ENCODE measurements at places on chromosomes 3 and 15.

DNA sequence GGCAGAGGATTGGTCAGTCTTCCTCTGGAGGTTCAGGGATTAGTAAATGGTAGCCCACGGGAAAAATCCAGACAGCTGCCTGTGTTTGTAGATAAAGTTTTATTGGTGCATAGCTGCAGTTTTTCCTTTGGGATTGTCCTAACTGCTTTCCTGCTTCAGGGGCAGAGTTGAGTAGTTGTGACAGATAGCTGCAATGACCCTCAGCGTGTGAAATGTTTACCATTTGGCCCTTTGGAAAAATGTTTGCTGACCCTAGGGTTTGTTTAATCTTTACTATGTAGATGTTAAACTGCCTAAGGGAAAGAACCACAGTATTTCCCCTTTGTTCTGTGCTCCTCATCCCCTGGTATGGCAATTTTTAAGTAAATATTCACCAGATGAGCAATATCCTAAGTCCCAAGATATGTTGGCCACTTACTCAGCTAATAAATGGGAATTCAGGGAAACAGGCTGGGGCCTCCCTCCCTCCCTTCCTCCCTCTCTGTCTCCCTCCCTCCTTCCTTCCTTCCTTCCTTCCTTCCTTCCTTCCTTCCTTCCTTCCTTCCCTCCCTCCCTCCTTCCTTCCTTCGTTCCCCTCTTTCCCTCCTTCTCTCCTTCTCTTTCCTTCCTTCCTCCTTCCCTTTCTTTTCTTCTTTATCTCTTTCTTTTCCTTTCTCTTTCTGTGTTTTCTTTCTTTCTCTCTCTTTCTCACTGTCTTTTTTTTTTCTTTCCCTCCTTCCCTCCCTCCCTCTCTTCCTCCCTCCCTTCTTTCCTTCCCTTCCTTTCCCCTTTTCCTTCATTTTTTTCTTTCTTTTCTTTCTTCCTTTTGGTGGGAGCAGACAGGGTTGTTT is 234.6 kb upstream of the BHLHE40 start:
- no peak for DNase-seq

DNA sequence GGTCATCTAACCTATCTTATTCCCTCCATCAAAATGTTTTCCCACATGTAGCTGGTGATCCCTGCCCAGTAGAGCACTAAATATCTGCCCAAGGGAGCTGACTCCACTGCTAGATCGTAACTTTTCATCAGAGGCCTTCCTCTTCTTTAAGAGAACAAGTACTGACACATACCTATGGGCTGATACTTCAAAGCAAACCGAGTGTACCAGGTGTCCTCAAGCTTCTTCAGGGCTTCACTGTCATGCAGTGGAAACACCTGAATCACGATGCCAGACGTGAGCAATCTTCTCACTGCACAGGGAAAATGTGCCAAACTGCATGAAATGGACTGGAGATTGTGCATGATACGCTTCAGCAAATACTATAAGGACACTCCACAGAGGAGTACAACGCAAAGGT is 41.6 kb downstream of the ANO10 start:
- DNase-seq = no peak

- no peak for DNase-seq
Observed at GRCh38 chr3:11385891-11386290, 113.7 kb downstream of the ATG7 start.

DNA sequence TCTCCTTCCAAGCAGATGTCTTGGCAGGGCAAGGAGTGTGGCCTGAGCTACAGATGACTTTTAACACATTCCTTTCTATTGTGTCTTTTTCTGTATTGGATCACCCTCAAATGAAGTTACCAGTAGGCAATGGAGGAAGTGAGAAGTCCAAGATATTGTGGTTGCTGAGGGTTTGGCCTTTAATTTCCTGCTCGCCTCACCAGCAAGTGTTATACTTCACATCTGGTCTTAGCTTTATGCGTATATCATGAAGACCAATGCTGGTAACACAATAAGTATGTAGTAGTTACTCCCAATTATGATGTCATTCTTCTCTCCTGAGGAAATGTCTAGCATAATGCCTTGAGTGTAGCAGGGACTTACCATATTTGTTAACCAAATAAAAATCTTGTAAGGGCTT is 179.9 kb downstream of the ZIC1 start:
- no peak for DNase-seq

- DNase-seq = no peak
Observed at GRCh38 chr3:53833700-53834099, 12.5 kb downstream of the CHDH start.

- no peak for DNase-seq
Observed at GRCh38 chr15:25408428-25408827, 30.4 kb downstream of the UBE3A start.

DNA sequence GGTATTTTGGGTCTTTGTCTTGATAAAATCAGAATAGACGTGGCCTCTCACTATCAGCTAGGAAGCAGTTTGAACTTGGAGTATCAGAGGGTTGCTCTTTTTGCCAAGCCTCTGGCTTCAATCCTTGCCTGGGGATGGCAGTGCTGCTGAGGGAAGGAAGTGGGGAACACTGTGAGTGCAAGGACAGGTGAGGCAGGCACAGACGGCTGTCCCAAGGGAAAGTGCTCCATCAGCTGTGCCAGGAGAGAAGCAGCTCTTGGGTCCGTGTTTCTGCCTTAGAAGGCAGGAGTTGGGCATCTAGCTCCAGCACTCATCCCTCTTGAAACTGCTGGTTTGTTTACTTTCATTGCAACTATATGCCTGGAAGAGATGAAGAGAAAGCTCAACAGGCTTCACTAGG is 33.2 kb downstream of the PML start:
- DNase-seq = no peak

DNA sequence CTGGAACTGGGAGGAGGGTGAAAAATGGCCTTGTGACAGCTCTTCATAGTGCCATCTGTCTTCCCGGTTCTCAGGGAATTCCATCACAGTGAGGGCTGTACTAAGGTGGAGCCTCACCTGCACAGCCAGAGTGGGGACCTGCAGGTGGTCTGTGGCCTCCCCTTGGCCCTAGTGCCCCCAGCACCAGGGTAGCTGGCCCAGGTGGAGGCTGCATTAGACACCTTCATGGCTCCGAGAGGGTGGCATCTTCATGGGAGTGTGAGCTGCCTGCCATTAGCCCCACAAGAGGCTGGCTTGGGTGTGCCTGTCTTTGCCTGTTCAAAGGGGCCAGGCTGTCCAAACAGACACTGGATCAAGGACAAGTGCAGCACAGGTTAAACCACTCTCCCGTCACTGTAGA is 95.5 kb upstream of the PRR23E start:
- DNase-seq = no peak

- no peak for DNase-seq
Observed at GRCh38 chr3:162171970-162172369, 675.4 kb downstream of the OTOL1 start.

DNA sequence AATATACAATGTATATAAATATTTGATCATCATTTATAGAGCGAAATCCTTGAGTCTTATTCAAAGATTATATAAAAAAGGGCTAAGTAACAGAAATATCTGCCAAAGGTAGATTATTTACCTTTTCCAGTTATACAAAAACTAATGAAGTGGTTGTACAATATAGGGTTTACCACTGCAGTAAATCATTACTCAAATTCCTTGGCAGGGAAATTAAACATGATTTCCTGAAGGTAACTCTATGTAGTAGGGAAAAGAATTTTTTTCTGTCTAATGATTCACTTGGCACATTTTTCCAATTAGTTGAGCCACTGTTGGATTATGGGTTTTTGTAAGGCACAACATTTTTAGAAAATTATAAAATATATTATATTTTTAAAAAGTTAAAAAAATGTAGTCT is 129.6 kb downstream of the NR2F2 start:
- DNase-seq = no peak

DNA sequence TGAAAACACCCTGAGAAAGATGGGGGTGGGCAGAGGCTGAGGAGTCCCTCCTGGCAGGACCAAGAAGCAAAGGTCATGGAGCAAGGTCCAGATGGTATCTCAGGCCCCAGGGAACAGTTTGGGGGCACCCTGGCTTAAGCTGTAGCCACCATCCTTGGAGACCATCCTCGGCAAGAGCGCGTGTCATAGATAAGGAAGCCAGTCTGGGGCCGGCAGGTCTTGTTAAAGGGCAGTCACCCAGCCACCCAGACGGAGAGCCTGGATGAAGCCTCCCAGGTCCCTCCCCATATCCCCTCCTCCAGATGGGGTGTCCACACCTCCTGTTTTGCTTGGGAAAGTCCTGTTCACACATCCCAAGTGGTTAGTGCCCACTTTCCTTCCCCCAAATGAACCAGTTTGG is 191.1 kb downstream of the KLF13 start:
- DNase-seq = no peak

DNA sequence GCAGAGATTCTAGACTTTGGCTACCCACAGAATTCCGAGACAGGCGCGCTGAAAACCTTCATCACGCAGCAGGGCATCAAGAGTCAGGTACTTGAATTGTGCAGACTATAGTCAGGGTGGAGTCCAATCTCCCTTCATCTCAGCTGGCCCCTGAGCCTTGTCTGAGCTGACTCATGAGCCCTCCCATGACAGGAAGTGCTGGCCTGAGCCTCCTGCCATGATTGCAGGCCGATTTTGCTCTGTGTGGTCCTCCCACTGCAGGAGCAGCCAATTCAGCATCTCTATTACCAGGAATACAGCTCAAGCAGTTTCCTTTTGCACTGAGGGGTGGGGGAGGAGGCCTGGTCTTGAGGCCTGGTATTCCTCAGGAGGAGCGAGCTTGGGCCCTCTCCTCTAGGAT is 5.5 kb downstream of the AP2M1 start:
- DNase-seq = no peak

DNA sequence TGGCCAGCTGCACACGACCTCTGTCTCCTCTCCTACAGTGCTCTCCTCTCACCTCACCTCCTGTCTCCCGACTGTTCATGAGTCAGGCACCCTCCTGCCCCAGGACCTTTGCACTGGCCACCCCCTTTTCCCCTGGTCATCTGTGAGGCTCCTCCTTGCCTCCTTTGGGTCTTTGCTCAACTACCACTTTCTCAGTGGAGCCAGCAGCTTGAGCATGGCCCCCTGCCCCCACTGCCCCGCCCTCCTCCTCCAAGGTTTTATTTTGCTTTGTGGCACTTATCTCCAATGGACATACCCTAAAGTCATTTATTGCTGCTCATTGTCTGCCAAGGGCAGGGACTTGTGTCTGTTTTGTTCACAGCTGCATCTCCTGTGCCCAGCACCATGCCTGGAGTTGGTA is 64.3 kb downstream of the MGLL start:
- DNase-seq = no peak

DNA sequence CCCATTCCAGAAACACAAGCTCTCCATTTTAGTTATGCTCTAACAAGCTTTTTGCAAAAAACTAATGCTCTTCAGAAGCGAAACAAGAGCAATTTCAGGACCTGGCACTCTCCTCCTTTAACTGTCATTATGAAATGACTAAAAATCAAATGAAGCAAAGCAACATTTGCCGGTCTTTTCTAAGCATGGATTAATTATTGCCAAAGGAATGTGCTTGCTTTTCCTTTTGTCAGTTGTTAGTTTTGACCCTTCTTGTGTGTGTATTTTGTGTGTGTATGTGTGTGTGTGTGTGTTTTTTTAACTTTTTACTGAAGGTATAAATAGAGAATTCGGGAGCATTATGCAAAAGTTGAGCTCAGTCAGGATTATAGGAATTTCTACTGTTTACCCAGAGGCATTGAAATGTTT is 509.1 kb downstream of the TUSC7 start:
- no peak for DNase-seq

- no peak for DNase-seq
Observed at GRCh38 chr3:63076357-63076756, 201.1 kb upstream of the CADPS start.
